A673 (cell line): ENCODE measurements at places on chromosomes 1 and 21. TPM values are rescaled to one million over a fixed set of nuclear protein-coding genes. Genes with fewer than 3 reads are reported as not detected.
A peak's percentile ranks its signal among the peaks of the same experiment; 100 is the strongest.

DNA sequence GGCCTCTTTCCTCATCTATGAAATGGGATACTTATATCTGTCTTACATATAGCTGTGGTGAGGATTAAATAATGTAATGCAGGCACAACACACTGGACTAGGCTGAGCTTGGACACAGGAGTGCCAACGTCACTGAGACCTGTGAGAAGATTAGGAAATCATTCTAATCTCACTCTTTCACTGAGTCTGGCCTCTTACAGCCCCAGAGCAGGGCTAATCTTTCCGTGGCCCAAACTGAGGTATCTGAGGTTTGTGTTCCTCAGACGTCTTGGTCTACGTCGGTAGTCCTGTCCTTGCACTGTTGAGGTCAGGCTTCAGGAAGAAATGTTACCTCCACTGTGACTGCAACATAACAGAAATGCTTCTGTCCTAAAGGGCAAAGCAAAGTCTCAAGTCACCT, 22.6 kb upstream of the A3GALT2 start:
- peak overlapping the region; percentile 16 for H3K27ac ChIP-seq
- H3K4me1 ChIP-seq = peaks cover 85% of the 10 kb centered on the region
- DNase-seq = no peak
- H3K27me3 ChIP-seq = no peaks in the 10 kb centered on the region

ANGPTL3 gene
- not detected in 2 replicates for total RNA-seq

DNA sequence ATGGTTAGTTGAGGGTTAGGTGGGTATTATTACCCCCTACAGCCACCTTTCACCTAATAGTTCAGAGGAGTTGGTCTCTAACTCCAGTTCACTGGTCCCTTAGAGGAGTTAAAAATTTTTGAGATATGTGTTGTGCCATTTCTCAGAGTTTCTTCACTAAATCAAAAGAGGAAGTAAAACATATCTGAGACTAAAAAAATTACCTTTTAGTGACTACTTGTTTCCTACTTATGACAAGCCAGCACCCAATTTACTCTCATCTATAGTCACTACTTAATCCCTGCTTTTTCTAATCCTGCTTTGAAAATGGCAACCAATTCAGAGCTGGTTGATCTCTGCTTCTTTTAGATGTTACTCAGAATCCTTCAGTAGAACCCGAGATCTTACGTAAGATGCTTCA, 1316.8 kb upstream of the B3GALT2 start:
- peaks cover 1% of the 10 kb centered on the region for H3K4me1 ChIP-seq
- H3K27me3 ChIP-seq = no peaks in the 10 kb centered on the region
- no peak for DNase-seq
- no peak overlapping the region for H3K27ac ChIP-seq
- no peaks in the 10 kb centered on the region for H3K36me3 ChIP-seq

GRCh38 chr1:184021728-184022127, 15.8 kb downstream of the COLGALT2 start:
- peak overlapping the region; percentile 81 for H3K27ac ChIP-seq
- H3K4me3 ChIP-seq = no peak overlapping the region
- H3K27me3 ChIP-seq = no peaks in the 10 kb centered on the region
- peaks cover 96% of the 10 kb centered on the region for H3K4me1 ChIP-seq
- no peaks in the 10 kb centered on the region for H3K36me3 ChIP-seq

GRCh38 chr1:47663286-47663685, 225.4 kb downstream of the FOXD2 start:
- DNase-seq = no peak
- H3K36me3 ChIP-seq = no peaks in the 10 kb centered on the region
- H3K4me1 ChIP-seq = no peaks in the 10 kb centered on the region
- no peak overlapping the region for H3K4me3 ChIP-seq
- no peaks in the 10 kb centered on the region for H3K27me3 ChIP-seq

AK4 gene
- 5.5 and 11.1 TPM in 2 replicates for total RNA-seq

F5 gene
- not detected in 2 replicates for total RNA-seq

C1QB gene
- total RNA-seq = not detected in 2 replicates

TRIM58 gene
- total RNA-seq = not detected in 2 replicates

DNA sequence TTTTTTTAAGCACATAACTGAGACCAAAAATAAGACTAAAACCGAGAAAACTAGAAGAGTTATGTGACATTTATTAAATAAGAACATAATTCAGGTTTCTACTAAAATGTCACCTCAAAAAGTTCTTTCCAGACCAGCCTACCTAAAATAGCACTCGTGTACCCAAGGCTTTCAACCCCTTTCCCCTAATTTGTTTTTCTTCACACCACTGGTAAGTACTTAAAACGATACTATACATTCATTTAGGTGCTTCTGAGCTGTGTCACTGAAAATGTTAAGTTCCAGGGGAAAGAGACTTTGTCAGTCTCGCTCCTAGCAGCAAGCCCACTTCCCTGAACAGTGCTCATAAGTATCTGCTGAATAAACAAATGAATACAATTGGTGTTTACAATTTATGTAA, 6.8 kb downstream of the RRAGC start:
- no peak for DNase-seq
- H3K4me1 ChIP-seq = no peaks in the 10 kb centered on the region
- peaks cover 32% of the 10 kb centered on the region for H3K36me3 ChIP-seq
- H3K27ac ChIP-seq = no peak overlapping the region

DNA sequence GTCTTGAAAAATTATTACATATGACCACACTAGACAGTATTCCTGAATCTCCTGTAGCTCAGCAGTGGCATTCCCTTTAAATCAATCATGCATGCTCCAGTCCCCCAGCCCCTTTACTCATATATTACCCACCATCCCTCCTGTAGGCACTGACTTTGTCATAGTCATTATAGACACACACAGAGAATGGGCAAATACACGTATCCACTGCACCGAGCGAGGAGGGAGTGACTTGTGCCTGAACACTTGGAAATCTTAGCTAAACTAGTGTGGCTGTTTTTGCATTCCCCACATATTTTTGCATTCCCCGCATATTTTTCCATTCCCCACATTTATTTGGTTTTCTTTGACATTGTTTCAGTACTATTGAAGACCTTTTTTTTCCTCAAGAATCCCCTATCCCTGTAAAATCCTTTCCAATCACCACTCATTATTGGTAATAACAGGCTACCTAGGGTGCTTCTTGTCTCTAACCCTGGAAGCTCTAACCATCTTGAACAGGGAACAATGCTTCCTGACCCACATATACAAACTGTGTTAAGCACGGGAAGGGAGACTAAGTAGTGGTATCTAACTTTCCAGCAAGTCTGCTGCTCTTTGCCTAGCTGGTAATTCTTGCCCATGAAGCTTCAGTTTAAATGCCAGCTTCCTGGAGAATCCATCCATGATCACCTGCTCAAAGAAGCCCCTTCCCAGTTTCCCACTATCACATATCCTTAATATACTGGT, 534.4 kb upstream of the CAMK1G start:
- H3K4me1 ChIP-seq = no peaks in the 10 kb centered on the region
- no peaks in the 10 kb centered on the region for H3K27me3 ChIP-seq
- no peak overlapping the region for H3K4me3 ChIP-seq
- no peak for DNase-seq
- no peak overlapping the region for H3K27ac ChIP-seq

DNA sequence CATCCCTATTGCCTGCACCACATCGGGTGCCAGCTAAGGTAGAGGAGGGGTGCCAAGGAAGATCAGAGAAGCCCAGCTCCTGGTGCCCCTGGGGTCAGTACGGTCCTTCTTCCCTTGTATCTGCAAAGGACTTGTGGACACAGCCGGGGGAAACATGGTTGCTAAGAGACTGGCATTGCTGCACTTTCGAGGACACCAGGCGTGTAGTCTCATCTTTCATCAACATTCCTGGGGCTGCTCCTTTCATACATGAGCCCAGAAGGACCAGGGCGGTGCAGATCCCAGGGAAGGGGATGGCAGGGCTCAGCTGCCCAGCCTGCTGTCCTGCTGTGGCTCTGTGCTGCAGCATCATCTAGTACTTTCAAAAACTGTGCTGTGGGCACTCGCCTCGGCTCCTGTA, 61.0 kb downstream of the RUNX1 start:
- no peaks in the 10 kb centered on the region for H3K36me3 ChIP-seq
- no peak overlapping the region for H3K27ac ChIP-seq
- H3K4me1 ChIP-seq = no peaks in the 10 kb centered on the region
- no peak overlapping the region for H3K4me3 ChIP-seq
- no peak for DNase-seq

GRCh38 chr1:51791888-51792287, 86.6 kb downstream of the NRDC start:
- H3K4me1 ChIP-seq = no peaks in the 10 kb centered on the region
- H3K4me3 ChIP-seq = no peak overlapping the region
- H3K27me3 ChIP-seq = no peaks in the 10 kb centered on the region
- H3K36me3 ChIP-seq = peaks cover 97% of the 10 kb centered on the region

DNA sequence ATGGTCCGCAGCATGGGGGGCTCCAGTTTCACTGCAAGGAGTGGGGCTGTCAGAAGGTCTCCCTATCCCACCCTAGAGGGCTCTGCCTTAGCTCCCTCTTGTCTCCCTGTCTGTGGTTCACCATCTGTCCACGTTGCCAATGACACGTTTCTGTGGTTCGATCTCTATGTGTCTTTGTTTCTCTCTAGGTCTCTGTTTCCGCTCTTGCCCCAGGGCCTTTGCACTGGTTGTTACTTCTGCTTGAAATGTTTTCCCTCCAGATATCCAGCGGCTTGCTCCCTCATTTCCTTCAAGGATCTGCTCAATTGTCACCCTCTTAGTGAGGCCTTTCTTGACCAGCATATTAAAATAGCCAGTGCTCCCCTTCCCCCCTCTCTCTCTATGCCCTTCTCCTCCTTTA, 8.5 kb upstream of the MRPS15 start:
- no peak overlapping the region for H3K27ac ChIP-seq
- H3K27me3 ChIP-seq = no peaks in the 10 kb centered on the region
- no peaks in the 10 kb centered on the region for H3K36me3 ChIP-seq
- no peaks in the 10 kb centered on the region for H3K4me1 ChIP-seq

RTCA gene
- 45.4 and 57.7 TPM in 2 replicates for total RNA-seq

DNA sequence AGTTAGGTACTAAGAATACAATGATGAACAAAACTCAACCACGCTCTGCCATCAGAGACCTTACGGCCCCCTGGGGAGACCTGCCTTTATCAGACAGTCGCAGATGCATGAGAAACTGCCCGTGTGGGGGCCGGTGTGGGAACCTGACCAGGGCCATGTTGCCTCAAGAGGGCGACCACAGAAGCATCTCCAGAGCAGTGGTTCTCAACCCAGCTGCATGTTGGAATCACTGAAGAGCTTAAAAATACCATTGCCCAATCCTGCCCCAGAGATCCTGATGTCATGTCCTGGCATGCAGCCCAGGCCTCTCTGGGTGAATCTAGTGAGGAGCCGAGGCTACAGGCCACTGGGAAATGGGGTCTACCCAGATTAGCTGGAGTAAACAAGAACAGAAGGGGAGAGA, 108.7 kb downstream of the PRDM2 start:
- H3K36me3 ChIP-seq = no peaks in the 10 kb centered on the region
- peaks cover 8% of the 10 kb centered on the region for H3K4me1 ChIP-seq
- no peak overlapping the region for H3K27ac ChIP-seq
- no peaks in the 10 kb centered on the region for H3K27me3 ChIP-seq

DNA sequence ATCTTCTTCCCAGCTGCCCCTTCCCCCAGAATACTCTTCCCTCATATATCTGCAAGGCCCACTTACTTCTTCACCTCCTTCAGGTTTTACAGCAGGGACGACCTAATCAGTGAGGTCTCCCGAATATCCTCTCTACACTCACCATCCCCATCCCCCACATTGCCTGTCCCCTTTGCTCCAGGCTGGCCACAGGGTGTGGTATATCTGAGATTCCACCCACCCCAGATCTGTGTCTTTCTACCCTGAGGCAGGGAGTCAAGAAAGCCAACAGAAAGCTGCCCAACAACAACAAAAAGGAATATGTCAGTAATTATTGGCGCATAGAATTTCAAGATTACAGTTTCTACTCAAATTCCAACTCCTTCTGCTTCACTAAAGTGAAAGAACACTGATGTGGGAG, 30.0 kb upstream of the OPRD1 start:
- DNase-seq = no peak
- H3K36me3 ChIP-seq = no peaks in the 10 kb centered on the region
- no peaks in the 10 kb centered on the region for H3K27me3 ChIP-seq

- DNase-seq = peak; percentile 50
- H3K27ac ChIP-seq = no peak overlapping the region
- no peaks in the 10 kb centered on the region for H3K27me3 ChIP-seq
- H3K4me3 ChIP-seq = no peak overlapping the region
- H3K4me1 ChIP-seq = no peaks in the 10 kb centered on the region
These were observed 152.8 kb downstream of the PPP1R12B start for GRCh38 chr1:202501281-202501680.

DNA sequence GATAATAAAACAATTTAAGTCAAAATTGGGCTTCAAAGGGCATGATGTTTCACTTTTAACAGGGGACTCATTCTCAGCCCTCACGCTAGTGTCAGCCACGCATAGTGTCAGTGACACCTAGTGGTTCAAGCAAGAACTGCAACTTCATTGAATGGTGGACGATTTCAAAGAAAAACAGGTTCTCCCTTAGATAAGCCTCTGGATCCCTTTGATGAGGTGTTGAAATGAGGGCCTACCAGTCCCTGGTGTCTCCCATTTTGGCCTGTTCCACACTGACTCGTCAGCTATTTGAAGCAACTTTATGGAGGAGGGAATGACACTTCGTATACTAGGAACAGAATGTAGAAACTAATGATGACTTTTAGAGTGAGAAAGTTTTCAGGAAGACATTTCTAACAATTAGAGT, 56.2 kb downstream of the FCRL5 start:
- H3K4me1 ChIP-seq = no peaks in the 10 kb centered on the region
- no peak overlapping the region for H3K27ac ChIP-seq
- no peaks in the 10 kb centered on the region for H3K36me3 ChIP-seq
- peaks cover 19% of the 10 kb centered on the region for H3K27me3 ChIP-seq
- DNase-seq = peak; percentile 57

DNA sequence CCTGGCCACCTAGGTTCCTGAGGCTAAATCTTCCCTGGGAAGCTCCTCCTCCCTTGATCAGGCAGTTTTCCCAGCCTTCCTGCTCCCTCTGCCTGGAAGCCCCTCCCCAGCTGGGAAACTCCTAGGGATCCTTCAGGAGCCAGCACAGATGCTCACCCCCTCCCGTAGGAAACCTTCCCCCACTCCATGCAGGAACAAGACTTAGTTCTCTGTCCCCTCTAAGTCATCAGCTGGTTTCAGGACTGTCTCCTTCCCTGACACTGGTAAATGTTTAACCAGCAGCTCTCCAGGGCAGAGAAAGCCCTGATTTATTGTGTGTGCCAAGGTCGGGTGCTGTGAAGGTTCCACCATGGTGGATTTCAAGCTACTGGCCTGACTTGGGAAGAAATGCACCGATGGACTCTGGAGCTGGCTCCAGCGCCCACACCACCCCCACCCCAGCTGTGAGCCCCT, 25.0 kb downstream of the TTC39A start:
- H3K4me1 ChIP-seq = peaks cover 5% of the 10 kb centered on the region
- no peaks in the 10 kb centered on the region for H3K36me3 ChIP-seq
- no peak overlapping the region for H3K27ac ChIP-seq
- H3K4me3 ChIP-seq = no peak overlapping the region

DNA sequence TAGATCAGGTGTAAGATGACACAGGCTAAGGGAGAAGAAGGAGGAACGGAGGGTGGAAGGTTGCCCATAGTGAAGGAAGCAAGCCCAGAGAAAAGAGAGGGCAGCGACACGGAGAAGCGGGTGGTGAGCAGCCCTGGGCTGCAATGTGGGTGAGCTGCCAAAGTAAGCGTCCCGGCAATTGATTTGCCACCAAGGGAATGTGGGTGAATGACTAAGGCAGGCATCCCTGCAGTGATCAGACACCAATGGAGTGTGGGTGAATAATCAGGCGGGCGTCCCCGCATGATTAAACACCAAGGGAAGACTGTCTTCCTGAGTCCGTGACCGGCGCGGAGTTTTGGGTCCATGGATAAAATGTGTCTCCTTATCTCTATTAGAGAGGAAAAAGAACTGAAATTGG, 79.6 kb downstream of the UCHL5 start:
- H3K27me3 ChIP-seq = no peaks in the 10 kb centered on the region
- H3K36me3 ChIP-seq = no peaks in the 10 kb centered on the region
- no peak overlapping the region for H3K4me3 ChIP-seq
- H3K27ac ChIP-seq = no peak overlapping the region

SLC30A2 gene
- not detected in 2 replicates for total RNA-seq
